BJ (cell line): ENCODE measurements at places on chromosomes 16 and 17.

DNA sequence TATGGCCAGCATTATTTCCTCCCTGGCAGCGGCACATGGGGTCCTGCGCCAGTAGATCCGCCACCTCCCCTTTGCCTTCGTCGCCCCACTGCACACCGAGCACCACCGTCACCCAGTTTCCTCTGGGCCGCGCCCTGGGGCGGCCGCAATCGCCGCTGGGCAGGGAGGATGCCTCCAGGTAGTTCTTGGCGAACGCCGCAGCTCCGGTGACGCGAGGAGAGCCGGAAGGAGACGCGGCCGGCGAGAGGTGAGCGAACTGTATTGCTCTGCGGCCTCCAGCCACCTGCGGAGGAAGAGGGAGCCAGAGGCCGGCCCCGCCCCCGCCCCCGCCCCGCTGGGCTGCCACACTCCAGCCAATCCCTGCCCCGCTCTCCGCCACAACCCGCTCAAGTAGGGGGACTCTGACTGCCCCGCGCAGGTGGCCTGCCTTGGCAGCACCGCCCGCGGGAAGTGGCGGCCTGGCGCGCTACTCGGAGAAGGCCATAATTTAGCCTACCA lies 11.8 kb upstream of the SLFN13 start:
- DNase-seq = no peak

- DNase-seq = peak; percentile 18
Measured at GRCh38 chr17:77829843-77830799, 128.4 kb upstream of the TNRC6C start.

DNA sequence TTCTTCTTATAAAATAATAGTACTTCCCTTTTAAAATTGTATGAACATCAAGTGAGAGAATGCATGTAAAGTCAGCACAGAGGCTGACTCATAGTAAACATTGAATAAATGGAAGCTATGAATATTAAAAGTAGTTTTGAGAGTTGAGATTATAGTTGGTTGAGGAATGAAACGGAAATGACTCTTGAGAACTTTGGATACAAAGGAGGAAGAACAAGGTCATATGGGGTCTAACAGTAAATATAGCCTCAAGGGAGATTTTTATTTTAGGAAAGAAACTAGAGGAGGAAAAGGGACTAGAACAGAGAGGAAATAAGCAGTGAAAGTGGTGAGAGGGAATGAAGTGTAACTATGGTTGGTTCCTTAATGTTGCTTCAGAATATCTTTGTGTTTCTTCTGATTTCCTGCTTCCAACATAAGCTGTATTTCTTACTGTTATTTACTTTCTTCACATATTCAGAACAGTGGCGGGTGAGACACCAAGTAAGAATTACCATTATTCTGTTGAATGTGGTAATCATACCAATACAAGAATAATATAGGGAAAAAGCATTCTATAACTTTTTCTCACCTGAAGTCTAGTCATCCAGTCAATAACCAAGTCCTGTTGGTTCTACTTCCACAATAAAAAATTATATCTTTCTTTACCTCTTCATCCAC lies 165.1 kb downstream of the CHD9 start:
- peak; percentile 7 for DNase-seq

GRCh38 chr17:41494524-41494923 lies 4.8 kb upstream of the KRT36 start:
- DNase-seq = no peak

GRCh38 chr17:63433746-63434591 lies 12.1 kb downstream of the CYB561 start:
- DNase-seq = peak; percentile 74

DNA sequence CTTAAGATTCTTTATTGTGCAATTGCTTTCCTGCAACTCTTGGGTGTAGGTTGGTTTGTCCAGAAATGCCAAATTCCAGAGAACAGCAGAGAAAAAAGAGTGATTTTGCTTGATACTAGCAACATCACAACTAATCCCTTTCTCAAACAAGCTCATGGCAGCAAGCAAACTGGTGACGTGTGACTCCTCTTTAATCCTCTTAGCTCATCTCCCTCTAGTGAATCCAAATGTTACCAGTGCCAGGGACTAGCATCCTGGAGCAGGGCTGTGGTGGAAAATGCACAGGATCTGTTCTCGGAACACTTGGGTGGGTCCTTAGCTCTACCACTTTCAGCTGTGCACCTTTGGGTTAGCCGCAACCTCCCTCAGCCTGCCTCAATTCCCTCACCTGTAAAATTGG lies 204.0 kb upstream of the CCL2 start:
- DNase-seq = no peak

- DNase-seq = no peak
Measured at GRCh38 chr16:68077866-68078700, 7.1 kb upstream of the NFATC3 start.

DNA sequence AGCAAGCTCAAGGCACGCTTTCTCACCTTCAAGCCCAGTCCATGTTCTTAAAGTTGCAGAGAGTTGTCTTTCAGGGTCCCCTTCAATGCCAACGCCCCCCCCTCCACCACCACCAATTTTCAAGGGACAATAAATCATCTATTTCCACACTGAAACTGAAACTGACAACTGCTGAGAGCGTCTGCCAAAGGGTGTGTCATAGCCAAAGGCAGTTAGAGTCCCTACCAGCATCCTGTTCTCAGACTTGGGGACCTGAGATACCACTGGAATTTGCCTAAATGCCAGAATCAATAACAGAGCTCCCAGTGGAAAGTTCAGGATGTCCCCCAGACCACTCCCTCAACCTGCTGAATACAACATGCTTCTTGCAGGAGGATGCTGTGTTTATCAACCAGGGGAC lies 133.2 kb upstream of the SOX9 start:
- DNase-seq = no peak

GRCh38 chr17:12826431-12826830 lies 37.1 kb downstream of the ARHGAP44 start:
- no peak for DNase-seq

DNA sequence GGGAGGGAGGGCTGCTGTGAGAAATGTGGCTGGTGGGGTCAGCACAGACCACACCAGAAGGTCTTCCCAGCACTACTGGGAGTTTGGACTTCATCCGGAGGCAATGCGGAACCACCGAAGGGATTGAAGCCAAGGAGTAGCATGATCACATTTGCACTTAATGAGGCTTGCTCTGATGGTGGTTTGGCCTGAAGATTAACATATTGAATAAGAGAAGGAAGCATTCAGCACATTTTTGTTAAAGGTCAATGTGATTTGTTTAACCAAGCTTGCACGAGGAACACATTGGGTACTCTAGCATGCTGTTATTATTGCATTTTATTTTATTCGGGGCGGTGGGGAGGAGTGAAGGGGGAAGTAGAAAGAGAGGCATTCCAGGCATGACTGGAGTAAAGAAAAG lies 378.6 kb downstream of the UTP18 start:
- no peak for DNase-seq

DNA sequence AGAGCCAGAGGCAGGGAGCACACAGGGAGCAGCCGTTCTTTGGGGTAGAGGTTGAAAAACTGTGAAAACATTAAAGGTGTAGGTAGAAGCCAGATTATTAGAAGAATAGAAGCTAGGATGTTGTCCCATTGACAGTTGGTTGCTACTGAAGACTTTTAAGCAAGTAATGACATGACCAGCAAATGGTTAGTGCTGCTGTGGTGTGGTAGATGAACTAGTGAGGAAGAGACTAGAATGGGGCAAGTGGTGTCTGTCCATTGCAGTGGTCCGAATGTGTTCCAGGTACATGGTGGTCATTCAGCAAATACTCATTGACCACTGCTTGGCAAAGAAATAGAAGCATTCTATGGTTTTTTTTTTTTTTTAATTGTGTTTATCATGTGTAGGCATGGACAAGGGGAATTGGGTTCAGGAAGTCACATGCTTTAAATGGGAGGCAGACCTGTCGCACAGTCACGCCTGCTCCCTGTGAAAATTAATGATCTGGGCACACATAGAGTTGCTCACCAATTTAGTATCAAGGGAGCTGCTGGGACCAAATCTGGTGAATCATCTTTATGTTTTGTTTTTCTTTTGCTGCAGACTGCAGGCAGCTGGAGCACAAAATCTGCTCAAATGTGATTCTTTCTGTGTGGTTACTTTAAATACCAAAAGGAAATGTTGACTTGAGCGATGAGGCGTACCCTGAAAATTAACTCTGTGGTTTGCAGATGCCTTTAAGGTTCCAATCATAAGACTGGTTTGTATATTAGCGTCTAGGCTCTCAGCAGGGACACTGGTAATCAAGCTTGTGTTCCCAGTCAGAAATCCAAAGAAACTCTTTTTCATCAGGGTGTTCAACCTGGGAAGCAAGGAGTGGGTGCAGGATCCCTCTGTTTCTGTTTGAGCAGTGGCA lies 30.7 kb downstream of the YPEL2 start:
- DNase-seq = peak; percentile 90

DNA sequence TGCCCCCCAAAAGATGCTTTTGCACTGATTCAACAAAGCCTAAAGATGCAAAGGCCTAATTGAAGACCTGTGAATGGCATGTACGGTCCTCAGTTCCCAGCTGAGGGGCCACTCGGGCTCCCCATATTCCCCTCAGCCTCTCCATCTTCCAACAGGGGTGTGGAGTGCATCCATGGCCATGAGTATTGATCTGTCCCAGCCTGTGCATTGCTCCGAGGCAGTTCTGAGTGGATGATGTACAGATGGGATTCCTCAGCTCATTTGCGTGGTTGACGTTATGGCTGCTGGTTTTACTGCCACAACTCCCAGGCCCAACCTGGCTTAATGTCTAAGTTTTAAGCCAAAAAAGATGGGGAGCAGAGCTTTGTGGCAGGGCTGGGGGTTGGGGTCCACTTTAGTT lies 162.7 kb upstream of the ZNF267 start:
- no peak for DNase-seq

DNA sequence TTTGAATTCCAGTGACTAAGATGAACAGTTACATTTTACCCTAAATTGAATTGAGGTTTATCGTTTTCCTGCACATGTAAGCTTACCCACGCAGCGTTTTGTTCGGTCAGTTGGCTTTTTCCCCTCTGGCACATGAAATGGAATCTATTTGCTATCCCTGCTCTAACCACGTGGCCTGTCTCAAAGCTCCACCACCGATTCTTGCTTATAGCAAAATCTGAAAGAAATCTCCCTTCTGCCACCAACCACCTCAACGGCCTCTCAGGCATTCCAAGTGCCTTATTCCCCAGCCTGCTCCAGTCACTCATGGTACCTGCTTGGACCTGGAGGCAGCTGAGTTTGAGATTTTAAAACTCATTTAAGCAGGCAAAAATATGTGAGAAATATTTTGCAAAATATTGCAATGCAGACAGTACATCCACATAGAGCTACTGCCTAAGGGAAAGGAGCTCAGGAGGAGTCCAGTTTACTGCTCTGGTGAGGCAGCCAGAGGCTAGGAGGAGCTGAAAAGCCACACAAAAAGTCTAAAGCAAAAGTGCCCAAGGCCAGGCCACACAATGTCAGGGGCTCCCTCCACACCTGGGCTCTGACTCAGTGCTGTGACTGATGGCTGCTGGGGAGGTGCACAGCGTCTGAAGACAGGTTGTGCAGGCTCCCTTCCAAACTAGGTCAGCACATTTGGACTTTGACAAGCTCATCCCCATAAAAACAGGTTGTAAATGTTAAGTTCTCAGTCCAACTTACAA lies 26.4 kb downstream of the ARHGAP17 start:
- DNase-seq = peak; percentile 10

DNA sequence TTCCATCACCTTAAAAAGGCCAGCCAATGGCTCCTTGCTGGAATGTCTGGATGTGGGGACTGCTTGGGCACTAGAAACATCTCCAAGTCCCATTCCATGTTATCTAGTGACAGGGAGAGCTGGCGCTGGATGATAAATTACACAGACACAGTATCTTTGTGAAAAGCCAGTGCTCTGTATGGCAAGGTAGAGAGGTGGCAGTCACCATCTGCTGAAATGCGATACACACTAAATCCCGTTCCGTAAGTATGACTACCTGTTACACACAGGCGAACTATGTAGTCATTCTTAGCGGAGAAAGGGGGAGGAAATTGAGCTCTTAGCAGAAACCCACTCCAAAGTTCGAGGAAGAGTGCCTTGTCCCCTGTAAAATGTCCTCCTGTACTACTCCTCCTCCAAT lies 81.0 kb upstream of the MYOCD start:
- no peak for DNase-seq

DNA sequence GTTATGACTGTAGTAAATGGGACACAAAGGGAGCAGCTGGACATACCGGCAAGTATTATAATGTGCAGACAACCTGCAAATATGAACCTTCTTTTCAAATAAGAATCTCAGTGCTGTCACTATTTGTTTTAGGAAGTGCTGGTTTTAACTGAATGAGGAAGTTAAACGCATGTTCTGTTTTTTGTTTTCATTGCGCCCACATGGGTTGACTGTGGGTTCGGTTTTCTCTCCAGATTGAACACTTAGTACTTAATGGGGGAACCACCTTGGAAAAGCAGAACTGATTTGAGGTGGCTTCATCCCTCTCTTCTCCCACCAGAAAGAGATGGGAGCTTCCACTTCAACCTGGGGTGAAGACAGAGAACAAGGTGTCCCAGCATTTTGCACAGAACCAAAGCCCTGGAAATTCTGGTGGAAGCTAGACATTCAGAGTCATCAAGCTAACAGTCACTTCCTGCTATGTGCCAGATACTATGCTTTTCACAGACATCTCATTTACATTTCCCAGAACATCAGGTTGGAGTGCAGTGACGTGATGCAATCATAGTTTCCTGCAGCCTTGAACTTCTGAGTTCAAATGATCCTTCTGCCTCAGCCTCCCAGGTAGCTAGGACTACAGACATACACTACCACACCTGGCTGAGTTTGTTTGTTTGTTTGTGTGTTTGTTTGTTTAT lies 149.8 kb downstream of the CDH13 start:
- DNase-seq = no peak

- DNase-seq = peak; percentile 71
Measured at GRCh38 chr16:67091906-67092566, 17.7 kb upstream of the PHAF1 start.

- no peak for DNase-seq
Measured at GRCh38 chr17:9544221-9544620, 31.4 kb downstream of the STX8 start.

GRCh38 chr17:64091116-64091515 lies 38.8 kb downstream of the ERN1 start:
- DNase-seq = no peak

DNA sequence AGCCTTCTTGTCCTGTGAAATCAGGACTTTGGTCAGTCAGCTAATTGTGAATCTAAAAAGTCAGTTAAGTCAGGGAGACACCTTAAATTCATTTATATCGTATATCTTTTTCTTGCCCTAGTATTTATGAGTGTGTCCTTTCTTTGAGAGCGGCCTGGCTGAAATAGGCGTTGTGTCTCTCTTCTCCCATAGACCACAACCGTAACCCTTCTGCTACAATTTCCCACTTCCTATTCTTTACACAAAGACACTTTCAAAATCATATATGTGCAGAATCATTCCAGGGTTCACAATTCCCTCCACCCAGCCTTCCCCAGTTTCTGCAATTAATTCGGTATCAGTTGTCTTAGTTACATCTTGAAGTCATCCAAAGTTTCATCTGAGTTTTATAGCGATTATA lies 14.0 kb upstream of the COTL1 start:
- no peak for DNase-seq

- DNase-seq = no peak
Measured at GRCh38 chr16:2765462-2766404, 11.3 kb downstream of the ELOB start.

- peak; percentile 94 for DNase-seq
Measured at GRCh38 chr17:72683506-72684404, 408.7 kb downstream of the SLC39A11 start.
